ENCODE measurements at places on chromosomes 11 and 22.

DNA sequence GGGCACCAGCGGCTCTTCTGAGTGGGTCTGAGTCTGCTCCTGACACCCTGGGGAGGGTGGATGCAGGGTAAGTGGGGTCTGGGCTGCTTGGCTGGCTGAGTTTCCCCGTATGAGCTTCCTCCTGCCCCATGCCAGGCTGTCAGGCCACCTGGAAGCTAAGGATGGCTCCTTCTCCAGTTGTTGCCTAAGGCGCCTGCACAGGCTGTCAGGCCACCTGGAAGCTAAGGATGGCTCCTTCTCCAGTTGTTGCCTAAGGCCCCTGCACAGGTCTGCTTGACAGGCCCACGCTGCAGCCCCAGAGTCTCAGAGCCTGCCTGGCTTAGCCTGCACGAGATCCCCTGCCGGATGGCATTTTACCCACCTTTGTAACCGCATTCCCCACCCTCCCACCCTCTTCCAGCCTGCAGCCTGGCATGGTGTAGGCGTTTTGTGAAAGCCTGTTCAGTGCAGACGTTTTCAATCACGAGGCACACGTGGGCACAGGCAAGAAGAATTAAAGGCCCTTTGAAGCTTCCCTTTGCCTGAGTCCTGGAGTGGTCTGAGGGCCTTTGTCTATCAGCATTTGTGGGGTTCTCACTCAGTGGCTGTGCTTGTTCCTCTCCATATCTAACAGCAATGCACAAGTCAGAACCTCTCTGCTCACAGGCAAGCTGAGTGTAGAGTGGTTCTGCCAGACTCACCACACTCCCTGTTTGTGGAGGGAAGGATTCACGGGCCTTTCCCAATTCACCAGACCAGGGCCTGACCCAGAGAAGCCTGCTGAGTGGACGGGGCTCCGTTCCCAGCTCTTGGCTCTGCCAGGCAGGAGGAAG lies 40.2 kb upstream of the B3GAT1 start:
- no peak for DNase-seq

DNA sequence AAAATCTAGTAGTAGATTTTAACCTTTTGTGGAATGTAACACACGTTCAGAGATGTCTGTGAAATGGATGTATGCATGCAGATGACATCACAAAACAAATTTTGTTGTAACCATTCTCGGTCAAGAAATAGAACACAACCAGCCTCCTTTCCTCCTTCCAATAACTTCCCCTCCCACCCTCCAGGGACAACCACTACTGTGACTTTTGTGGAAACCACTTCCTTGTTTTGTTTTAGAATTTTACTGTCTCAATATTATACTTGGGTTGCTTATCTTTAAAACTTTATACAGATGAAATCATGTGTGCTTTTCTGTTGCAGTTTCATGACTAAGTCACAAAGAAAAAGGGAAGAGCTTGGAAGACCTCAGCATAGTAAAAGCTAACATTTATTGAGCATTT lies 189.4 kb upstream of the NCAM1 start:
- DNase-seq: no peak

- no peak for DNase-seq
Measured at GRCh38 chr11:89490602-89490980, 584 bp downstream of the NOX4 start.

DNA sequence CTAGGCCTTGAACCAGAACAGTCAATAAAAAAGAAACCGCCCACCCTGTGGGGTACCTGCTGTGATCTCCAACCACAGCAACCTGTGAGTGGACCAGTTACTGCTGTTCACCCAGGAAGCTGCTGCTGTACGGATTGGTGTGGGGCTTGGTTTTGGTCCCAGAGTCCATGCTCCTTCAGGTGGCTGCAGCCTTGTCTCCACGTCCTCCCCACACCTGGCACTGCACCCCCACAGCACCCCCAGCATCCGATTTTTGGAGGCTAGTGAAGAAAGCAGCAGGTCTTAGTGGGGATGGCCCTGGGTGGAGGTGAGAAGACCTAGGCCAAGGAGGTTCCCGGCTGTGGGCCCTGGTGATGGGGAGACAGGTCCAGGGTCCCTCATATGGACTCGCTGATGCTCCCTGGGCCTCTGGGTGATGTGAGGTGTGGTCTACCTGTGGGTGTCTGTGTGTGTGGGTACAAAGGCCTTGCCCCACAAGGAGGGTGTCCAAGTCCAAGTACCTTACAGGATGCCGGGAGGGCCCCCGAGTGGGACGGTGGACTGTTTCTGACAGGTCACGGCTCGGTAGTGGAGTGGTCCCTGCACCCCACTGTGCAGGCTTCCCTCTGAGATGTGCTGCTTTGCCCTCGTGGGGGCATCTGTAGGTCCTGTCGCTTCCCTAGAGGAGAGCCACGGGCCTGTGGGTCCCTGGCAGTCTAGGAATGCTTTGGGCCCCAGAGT lies 283.4 kb downstream of the TBC1D22A start:
- no peak for DNase-seq

DNA sequence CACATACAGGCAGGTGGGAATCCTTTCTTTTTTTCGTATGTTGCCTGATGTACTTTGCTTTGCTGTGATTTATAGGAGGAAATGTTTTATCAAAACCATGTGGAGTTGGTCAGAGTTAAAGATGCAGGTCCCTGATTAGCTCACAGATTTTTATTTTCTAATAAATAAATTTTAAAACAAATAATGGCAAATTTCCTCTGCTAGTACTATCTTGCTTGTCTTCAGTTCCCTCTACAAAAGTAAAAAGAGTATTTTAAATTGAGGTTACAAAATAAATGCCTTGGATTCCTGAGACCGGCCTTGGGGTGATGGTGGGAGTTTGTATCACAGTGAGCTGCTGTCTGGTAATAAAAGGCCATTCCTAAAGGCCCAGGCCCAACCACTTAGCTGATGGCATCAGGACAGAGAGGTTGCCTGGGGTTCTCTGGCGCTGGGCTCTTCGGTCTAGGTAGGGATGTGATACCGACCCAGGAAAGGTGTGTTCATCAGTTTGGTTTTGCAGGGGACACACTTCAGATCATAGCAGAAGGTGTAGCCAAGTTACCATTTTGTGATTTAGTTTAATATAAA lies 129.0 kb downstream of the TBC1D22A start:
- DNase-seq: no peak

DNA sequence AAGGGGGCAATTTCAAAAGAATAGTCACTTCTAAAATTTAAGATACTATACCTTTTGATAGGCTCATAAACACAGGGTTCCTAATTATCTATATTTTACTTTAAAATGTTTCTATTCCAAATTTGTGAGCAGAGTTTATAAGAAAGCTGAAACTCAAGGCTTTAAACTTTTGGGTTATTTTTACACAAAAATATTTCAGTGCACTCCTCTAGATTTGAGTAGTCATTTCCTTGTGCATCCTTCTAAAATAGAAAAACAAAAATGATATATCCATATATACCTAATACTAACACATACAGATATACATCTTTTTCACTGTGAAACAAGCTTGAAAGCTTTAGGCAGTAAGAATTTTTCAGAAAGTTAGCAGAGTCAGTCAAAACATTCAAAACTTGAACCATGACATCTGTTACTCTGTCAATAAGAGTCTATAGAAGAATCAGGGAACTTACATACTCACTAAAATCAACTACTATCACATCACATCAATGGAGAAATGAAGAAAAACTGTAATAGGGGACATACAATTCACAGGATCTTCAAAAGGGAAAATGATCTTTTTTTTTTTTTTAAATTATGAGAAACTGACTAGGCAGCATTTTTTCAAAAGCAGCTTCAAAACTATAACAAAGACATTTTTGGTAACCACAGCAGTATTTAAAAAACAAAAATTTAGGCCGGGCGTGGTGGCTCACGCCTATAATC lies 5.1 kb downstream of the PHF21A start:
- DNase-seq: no peak

DNA sequence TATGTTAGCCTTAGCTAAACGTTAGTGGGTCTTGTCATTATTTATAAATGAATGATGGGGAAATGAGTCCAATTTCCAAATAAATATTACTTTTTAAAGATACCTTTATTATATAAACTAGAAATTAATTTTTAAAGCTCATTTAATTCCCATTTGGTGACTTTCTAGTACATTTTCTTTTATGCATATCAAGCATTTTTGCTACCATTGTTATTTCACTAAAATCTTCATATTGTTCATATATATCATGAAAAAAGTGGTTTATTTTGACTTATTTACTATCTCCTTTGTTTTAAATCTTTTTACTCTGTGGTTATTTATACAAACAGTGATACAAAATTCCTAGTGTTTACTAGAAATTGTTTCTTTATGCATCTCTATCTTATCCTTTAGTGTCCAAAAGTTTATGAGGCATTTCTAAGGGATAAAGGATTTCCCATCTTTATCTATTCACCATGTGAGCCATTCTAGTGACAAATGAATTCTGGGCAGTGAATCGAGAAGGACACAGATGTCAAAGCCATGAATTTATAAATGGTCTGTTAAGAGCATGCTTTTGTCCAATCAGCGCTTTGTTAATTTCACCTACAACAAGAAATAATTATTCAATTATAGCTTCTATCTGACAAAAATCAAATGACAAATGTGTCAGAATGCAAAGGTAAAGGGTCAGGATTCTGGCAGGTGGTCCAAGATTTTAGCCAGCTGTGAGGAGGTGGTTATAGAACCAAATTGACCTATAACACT lies 70.6 kb downstream of the PRMT3 start:
- no peak for DNase-seq

- DNase-seq: no peak
Measured at GRCh38 chr11:115241899-115242298, 262.3 kb downstream of the CADM1 start.

DNA sequence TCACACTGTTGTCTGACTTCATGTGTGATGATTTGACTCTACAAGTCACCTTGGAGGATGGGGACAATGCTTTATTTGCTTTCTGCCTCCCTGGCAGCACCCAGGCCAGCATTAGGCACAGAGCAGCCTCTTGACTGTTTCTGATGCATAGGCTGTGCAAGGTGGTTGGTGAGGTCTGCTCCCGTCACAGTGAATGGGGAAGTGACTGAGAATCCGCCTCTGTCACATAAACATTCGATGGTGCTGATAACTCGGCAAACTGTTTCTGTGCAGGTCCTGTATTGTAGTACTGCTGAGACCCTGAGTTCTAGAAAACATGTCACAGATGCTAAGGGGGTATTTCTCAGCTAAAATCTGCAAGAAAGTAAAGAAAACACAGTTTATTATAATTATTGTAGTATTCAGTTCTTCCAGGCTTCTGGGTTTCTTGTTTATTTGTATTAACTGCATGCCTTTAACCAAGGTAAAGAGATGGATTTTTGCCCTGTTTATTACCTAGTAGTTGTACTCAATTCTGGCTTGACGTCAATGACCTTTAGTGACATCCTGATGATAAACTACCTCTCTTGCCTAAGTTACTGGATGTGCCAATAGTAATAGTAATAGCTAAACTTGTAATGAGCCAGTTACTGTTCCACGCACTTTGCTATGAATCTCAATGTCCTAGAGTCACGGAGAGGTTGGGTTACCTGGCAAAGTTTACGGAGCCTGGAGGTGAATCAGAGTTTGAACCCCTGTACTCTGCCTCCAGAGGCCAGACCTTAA lies 24.8 kb upstream of the RCN1 start:
- DNase-seq: no peak

GRCh38 chr11:22433094-22433455 lies 94.9 kb downstream of the SLC17A6 start:
- DNase-seq: no peak

DNA sequence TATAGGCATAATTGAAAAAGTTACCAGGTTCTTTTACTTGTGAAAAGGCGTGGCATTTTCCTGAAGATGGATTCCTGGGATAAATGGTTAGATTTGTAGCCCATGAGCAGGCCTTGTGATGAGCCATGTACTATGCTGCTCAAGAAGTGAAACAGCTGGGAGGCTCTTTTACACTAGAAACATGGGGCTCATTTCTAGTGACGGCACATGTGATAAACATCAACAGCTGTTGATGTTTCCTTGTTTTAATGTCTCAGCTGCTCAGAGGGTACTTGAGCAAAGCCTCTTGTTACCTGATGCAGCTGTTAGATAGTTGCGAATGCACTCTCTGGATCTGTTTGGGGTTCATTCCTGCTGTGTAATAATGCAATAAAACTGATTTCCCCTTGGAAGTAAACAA lies 396.8 kb downstream of the GUCY1A2 start:
- no peak for DNase-seq

DNA sequence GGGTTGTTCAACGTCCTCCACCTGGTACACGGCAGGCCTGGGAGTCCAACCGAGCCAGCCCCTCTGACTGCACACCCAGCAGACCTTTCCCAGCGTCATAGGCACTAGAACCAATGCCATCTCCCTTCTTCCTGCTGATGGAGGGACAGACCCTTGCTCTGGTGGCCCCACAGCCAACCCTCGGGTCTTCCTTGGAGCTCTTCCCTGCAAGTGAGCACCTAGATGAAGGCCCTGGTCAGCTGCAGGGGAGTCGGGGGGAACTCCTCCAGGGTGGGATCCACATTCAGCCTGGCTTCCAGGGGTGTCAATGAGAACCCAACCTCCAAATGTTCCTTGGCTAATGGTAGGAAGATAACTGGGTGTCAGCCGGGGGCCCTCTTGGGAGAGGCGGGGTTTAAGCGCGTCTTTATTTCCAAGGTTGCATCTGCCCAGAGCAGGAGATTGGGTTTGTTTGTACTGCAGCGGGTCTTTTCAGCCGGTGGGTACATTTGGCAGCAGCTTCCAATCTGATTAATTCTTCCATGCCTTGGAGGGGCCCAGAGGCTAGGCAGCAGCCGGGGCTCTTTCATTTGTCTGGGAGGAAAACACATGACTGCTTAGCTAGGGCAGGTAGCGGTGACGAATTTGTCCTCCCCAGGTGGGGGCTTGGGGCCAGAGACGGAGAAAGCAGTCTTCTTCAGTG lies 56.0 kb upstream of the SHISAL1 start:
- no peak for DNase-seq

DNA sequence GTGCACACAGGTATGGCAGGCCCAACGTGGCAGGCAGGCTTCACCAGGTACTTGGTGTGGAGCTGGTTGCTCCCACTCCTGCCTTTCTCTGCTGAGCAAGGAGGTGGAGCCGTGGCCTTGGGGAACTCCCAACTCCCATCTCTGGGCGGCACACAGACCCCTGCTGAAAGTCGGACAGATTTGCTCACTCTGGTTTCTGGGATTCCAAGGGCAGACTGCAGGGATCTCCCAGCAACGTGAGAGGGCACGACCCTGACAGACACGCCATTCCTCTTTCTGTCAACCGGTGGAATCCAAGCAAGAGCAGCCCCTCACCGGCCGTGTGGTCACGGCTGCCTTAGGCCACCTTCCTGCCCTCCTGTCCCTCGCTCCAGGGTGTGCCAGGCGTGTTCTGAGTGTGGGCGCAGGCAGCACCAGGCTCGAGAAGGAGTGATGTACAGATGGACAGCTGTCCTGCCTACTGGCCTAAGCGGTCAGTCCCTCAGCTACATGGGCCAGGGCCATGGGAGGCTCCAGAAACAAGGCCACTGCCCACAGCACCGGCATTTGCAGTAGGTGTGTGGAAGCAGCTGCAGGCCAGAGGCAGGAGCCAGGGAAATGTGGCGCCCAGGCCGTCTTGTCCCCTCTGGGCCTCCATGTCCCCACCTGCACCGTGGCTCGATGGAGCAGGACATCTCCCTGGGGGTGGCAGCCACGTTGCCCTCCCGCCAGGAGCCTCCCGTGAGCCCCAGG lies 13.7 kb upstream of the PPARA start:
- no peak for DNase-seq

GRCh38 chr22:38572065-38572464 lies 2.1 kb upstream of the DMC1 start:
- no peak for DNase-seq

All from SW 1271 (cell line).